Activated CD8-positive, alpha-beta T cell treated with anti-CD3 and anti-CD28 coated beads, Interleukin-2, amount 10 ng/mL, durations not matched to agents 7 days and 5 days (primary cell): ENCODE measurements at places on chromosomes 3 and 15. TPM values are rescaled to one million over a fixed set of nuclear protein-coding genes. Genes with fewer than 3 reads are reported as not detected.

Gene PLSCR5
- not detected for total RNA-seq

Gene EAF2
- total RNA-seq, result 12.8 TPM

Gene CCRL2
- total RNA-seq, result 11.2 TPM

Gene LCMT2
- 12.0 TPM for total RNA-seq
